ENCODE measurements at places on chromosomes 3 and 15.

DNA sequence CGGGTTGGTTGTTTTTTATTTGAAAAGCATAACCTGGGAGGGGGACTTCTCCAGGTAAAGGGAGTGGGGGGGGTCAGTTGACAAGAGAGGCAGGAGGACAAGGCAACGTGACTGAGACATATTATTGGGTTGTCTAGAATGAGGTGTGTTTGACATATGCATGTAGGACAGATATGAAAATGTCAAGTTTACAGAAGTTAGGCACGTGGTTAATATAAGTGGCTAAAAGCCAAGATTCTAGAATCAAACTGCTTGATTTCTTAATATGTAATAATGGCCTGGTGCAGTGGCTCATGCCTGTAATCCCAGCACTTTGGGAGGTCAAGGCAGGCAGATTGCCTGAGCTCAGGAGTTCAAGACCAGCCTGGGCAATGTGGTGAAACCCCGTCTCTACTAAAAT lies 212.8 kb downstream of the SQOR start:
- no peak for DNase-seq

GRCh38 chr15:96762566-96762965 lies 432.1 kb downstream of the NR2F2 start:
- DNase-seq = no peak

DNA sequence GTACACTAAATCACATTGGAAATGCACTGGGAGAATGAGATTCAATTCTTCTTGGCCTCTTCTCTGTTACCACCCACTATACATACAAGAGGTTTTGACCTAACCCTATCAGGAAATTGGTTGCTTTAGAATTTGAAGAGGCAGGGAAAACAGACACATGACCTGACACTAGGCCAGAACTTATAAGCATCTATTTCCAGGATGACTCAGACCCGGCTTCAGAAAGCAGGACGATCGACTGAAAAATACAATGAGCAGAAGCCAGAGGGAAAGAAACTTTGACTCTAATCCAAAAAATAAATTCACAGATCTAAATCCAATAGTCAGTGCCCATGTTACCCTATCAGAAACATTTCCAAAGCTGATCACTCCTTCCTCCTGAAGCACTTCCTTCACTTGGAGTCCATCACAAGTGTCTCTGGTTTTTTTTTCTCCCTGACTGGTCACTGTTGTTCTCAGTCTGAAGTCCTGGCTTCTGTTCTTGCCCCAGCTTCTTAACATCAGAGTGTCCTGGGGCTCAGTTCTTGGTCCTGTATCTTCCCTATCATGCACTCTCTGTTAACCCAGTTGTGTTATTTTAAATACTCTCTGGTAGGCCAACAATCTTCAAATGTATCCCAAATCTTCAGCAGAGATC lies 133.6 kb downstream of the P2RY1 start:
- DNase-seq = no peak

- no peak for DNase-seq
Observed at GRCh38 chr15:60208709-60209108, 189.1 kb downstream of the ANXA2 start.

- no peak for DNase-seq
Observed at GRCh38 chr3:31529421-31529820, 3.3 kb upstream of the STT3B start.

DNA sequence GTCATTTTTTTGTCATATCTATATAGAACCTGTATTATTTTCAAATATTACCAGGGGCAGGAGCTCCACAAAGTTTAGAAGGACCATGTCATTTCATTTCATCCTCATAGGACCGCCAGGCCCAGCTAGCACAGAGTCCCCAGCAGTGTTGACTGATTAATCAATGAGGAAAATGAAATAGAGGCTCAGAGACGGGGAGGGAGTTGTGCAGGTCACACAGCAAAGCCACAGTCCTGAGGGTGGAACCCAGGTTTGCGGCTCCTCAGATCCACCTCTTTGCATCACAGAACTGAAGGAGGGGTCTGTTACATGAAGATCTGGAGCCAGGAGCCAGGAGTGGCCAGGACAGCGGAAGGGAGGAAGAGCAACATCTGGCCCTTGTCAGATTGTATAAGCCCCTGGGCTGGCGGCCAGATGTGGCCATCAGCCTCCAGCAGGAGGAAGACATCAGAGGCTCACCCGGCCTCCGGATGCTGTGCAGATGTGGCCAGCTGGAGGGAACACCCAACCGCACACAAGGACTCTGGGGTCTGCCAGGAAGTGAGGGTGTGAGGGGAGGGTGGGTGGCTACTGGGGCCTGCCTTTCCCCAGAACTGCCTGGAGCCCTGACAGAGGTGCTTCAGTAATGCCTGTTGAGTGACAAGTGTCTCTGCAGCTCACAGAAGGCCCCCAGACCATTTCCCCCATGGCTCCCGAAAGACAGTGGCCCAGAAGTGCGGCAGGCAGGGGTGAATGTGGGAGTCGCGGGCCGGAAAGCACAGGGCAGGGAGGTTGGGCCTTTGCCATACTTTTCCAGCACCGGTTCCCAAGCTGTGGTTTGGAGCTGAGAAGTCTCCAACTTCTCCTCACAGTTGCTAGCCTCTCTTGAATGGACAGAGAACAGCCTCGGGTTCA lies 21.3 kb downstream of the EFCC1 start:
- no peak for DNase-seq

DNA sequence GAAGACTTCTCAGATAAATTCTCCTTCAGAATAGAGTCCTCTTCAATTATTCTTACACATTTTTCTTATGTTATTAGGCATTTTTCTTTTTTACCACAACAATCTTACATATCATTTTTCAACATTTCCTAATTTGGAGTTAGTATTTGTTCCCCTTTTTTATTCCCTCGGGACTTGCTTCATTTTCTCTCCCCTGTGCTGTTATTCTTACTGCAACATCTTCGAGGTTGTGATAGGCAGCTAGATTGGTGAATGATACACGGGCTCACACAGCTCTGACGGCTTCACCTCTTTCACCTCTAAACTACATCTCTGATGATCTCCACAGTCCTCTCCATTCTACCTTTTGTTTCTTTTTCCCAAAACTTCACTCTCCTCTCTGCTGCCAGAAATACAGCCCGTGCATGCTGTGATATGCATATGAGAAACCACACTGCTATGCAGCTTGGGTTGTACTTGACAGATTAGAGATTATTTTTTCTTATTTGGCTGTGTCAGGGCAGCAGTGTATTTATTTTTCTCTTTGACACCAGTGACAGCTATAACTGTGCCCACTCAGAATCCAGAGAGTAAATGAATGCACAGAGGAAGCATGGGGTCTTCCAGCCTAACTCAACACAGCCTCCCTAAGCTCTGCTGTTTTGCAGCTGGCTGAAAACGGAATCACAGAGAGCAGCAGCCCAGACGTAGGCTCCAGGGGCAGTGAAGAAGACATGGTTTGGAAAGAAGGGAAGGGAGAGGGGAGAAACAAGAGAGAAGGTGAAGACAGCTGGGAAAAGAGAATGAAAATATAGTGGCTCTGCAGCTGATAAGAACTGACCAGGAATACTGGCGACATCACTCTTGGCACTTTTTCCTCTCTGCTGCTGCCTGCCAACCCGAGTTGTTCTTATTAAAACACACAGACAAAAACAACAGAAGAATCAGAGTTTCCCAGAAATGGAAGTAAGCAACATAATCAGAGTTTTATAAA lies 61.8 kb downstream of the SLC9A9 start:
- DNase-seq = no peak

- no peak for DNase-seq
Observed at GRCh38 chr3:44125882-44126281, 115.8 kb upstream of the TOPAZ1 start.

- DNase-seq = no peak
Observed at GRCh38 chr3:23448998-23449537, 245.9 kb downstream of the UBE2E2 start.

DNA sequence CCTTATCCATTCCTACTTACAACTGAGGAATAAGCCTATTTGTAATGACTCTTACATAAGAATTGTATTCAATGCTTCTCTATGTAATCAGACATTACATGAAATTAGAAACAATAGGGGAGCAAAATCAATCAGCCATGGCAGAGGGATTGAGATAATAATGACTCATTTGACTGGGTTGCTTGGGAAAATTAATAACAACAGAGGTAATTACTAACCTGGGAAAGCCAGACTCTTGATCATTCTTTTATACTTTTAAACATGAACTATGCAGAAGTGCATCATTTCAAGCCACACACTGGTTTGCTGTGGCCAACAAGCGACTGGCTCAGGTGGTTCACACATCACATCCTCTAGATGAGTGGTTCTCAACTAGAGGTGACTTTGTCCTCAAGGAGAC lies 126.3 kb upstream of the CRBN start:
- DNase-seq = no peak

DNA sequence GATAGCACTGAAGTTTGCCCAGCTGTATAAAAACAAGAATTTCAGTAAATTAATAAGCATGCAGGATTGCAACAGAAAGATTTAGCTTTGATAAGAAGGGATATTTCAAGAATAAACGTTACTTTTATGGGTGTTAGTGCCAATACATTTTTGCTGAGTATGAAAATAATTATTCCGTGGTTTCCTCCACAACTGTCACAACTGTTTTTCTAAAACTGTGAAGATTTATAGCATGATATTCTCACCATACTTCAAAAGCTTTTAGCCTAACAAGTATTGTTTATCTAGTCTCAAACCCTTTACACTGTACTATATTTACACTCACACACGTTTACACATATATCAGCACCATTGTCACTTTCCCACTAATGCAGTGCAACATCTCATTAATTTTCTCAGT lies 200.5 kb downstream of the TPRG1 start:
- no peak for DNase-seq

GRCh38 chr3:105891101-105891500 lies 22.3 kb upstream of the CBLB start:
- no peak for DNase-seq

GRCh38 chr3:134898181-134898754 lies 103.2 kb downstream of the EPHB1 start:
- DNase-seq = no peak
